Naive thymus-derived CD8-positive, alpha-beta T cell (primary cell): ENCODE measurements at places on chromosomes 7 and 10.
A peak's percentile ranks its signal among the peaks of the same experiment; 100 is the strongest.

- H3K27ac ChIP-seq, result no peak overlapping the region
- no peak for DNase-seq
- H3K4me3 ChIP-seq, result no peak overlapping the region
- H3K27me3 ChIP-seq, result peaks cover 44% of the 10 kb centered on the region
- H3K36me3 ChIP-seq, result no peaks in the 10 kb centered on the region
- H3K4me1 ChIP-seq, result no peaks in the 10 kb centered on the region
Observed at GRCh38 chr10:101080933-101081931, 19.4 kb downstream of the KAZALD1 start.

DNA sequence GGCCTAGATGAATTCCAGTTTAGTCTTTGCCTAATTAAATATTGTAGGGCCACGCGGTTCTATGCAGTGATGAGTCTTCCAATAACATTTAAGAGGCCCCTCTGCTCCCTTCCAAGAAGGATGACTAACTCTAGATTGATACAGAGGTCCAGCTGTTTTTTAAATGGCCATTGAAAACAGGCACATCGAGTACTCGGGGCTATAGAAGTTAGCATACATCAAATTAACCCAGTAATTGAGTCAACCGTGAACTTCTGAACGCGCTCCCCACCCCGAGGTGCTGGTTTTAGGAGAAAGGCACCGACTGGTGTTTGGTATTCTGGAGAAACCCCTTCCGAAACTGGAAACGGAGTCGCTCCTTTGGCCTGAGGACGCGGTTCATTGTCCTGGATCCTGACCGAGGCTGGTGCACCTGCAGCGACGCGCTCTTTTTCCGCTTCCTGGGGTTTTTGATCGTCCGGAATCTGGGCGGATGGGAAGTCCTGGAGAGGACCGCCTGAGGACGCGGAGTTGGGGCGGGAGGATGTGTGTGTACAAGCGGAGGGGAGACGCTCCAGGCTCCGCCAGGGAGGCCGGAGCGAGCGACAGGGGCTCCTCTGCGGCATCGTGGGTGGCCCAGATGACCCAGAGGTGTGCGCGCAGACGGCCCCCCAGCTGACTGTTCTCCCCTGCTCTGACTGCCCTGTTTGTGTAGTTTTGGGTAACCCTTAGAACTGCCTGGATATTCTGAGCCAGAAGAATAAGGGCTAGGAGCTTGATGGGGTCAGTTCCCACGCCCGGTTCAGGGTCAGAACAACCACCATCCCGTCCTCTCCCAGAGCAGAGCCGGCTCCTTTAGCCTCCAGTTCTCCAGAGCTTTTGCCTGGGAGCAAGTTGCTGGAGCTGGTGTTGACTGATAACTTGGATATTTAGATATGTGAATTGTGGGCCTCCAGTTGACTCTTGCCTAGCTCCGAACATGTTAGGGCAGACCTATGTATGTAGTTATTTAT is 711 bp downstream of the FAM221A start:
- H3K36me3 ChIP-seq, result no peaks in the 10 kb centered on the region
- H3K4me3 ChIP-seq, result peak overlapping the region; percentile 96
- H3K27me3 ChIP-seq, result no peaks in the 10 kb centered on the region

DNA sequence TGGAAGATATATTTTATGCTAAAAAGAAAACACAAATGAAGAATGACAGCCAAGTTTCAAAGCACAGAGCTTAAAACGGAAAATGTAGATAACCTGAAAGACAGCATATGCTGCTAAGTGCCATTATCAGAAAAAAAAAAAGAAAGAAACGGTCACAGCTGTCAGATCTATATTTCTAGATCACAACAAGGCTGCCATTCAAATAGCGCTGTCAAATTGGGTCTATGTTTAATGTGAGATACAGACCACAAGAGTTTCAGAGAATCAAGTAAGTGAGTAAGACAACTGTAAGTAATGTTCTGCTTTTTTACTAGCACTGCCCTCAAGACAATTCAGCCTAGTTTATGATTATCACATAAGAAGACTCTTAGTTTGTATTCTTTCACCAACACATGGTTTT is 66.1 kb upstream of the RNF148 start:
- no peaks in the 10 kb centered on the region for H3K27me3 ChIP-seq
- no peak overlapping the region for H3K4me3 ChIP-seq
- H3K27ac ChIP-seq, result no peak overlapping the region
- DNase-seq, result no peak
- no peaks in the 10 kb centered on the region for H3K36me3 ChIP-seq
- H3K4me1 ChIP-seq, result no peaks in the 10 kb centered on the region

- no peak for DNase-seq
- H3K4me3 ChIP-seq, result no peak overlapping the region
Observed at GRCh38 chr10:78259391-78259790, 225.7 kb downstream of the RPS24 start.

DNA sequence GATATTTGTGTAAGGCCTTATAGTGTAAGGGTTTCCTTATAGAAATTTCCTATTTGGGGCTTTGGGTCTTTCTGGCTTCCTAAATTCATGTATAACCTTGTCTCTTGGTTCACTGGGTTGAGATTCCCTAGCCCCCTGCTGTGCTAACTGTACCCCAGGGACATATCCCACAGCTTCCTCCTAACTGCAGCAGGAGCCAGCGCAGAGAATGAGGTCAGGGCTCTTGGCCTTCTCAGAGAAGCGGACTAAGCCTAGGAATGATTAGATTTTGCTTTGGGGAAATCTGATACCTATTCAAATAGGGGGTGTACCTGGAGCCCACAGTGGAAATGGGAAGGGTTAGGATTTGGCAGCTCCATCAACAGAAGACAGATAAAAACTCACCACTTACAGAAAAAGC is 138.1 kb upstream of the EFCAB10 start:
- H3K27me3 ChIP-seq, result no peaks in the 10 kb centered on the region
- H3K27ac ChIP-seq, result no peak overlapping the region
- no peaks in the 10 kb centered on the region for H3K36me3 ChIP-seq
- no peaks in the 10 kb centered on the region for H3K4me1 ChIP-seq
- DNase-seq, result no peak

GRCh38 chr10:43857206-43857930 is 208.7 kb upstream of the ZNF32 start:
- H3K4me3 ChIP-seq, result no peak overlapping the region
- no peak for DNase-seq
- no peaks in the 10 kb centered on the region for H3K4me1 ChIP-seq
- no peaks in the 10 kb centered on the region for H3K36me3 ChIP-seq
- no peaks in the 10 kb centered on the region for H3K27me3 ChIP-seq

DNA sequence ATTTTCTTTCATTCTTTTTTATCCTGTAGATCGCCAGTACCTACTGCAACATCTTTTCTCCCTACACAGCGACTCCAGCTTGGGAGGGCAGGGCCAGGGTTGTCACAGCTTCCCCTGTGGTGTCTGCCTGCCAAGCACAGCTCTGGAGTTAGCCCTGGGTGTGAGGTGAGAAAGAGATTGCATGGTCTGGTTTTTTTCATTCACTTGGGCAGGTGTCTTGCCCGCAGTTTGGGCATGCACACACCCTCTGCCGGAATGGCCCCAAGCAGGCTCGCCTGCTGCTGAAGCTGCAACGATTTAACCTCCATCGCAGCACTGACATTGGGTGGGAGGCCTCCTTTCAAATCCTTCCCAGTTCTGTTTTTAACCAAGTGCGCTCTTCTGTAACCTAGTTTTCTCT is 132.8 kb downstream of the WNT2 start:
- peaks cover 3% of the 10 kb centered on the region for H3K36me3 ChIP-seq
- DNase-seq, result no peak
- no peak overlapping the region for H3K27ac ChIP-seq
- no peaks in the 10 kb centered on the region for H3K27me3 ChIP-seq
- H3K4me3 ChIP-seq, result no peak overlapping the region

DNA sequence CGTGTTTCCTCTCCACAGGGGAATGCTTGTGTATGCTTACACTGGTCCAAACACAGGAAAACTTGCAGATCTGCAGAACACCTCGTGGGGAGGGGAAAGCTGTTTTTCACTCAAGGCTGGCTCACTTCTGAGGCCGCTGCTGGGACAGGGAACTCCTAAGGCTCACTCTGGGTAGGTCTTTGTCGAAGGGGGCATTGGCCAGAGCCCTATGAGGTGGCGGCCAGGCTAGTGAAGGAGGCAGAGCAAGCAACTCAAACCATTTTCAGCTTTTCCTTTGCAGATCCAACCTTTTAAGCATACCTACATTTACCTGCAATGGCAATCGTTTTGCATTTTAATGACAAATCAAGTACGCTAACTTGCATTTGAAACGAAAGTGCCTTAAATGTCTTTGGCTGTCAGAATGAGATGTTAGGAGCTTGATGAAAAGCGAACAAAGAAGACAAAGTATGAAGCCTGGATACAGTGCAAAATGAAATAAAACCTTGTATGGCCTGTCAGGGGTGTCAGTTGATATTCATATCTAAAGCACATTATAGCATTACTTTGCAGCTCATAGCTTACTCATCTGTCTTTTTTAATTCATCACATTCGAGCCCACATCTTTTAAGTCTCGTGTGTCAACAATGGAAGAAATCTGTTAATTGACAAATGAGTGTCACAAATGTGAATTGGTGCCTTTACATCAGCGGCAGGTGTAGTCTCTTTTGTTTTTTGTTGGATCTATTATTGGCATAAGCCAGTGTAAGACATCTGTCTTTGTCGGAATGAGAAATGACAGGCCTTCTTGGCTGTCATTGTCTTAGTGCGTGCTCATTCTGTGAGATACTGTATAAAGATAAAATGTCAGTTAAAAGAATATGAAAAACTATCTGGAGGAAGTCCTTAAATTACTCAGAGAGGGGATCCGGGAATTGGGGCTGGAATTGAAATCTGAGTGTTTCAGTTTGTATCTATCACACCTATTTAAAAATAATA is 30.5 kb downstream of the LRMDA start:
- no peaks in the 10 kb centered on the region for H3K36me3 ChIP-seq
- no peak for DNase-seq
- no peaks in the 10 kb centered on the region for H3K27me3 ChIP-seq
- no peaks in the 10 kb centered on the region for H3K4me1 ChIP-seq
- no peak overlapping the region for H3K27ac ChIP-seq
- no peak overlapping the region for H3K4me3 ChIP-seq

DNA sequence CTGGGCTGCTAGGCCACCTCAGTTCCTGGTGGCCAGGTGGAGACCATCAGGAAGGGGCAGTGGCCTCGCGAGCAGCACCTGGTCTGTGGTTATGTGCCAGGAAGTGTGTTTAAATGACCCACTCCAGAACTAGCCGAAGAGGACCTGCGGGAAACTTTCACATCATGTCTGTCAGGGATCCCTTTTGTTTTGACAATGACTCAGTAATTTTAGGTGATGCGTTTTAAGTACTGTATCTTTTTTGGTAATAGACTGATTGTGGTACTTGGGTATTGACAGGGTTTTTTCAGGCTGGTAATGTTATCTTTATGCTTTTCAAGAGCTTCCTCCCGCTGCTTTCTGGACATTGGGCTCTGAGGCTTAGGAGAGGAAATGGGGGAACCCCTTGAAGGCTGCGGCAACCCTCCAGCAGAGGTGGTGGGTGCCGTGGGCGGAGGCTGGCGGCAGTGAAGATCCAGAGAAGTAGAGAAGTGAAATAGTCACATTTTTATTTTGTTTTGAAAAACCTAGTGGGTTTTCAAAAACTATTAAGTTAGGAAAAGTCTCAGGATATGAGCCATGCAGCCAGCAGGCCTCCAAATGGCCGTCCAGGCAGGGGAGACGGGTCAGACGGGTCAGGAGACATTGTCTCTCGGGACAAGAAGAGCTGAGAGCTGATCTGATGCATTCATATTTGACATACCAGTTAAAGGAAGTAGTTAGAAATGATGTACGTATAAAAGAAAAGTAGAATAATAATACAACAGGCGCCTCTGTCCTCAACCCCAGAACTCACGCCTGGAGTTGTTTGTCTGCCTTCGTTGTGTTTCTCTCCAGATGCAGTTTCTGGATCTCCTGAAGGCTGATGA is 27.7 kb downstream of the PPP2R2D start:
- peak; percentile 45 for DNase-seq
- H3K4me1 ChIP-seq, result peaks cover 58% of the 10 kb centered on the region
- H3K27me3 ChIP-seq, result no peaks in the 10 kb centered on the region
- peak overlapping the region; percentile 81 for H3K4me3 ChIP-seq
- H3K27ac ChIP-seq, result peak overlapping the region; percentile 80

DNA sequence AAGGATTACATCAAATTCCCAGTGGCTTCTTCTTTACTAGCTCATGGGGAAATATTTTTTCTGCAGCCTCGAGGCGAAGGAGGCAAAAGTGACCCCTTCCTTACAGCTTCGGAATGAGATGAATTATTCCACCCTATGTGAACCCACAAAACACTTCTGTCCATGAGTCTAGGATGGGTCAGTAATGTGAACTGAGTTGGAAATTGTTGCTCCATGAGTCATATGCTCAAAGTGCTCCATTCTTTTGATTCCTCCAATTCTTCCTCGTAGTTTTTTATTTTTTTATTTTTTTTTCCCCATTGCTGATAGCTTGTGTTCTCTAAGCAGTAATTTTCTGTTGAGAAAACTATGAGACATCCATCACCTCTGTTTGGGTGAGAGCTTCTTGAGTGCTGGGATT is 31.7 kb upstream of the FAM204A start:
- peaks cover 40% of the 10 kb centered on the region for H3K27me3 ChIP-seq
- H3K4me3 ChIP-seq, result no peak overlapping the region
- DNase-seq, result no peak
- H3K27ac ChIP-seq, result no peak overlapping the region
